H9 (cell line): ENCODE measurements at places on chromosomes 11 and 22. TPM values are rescaled to one million over a fixed set of nuclear protein-coding genes. Genes with fewer than 3 reads are reported as not detected.

The NAALAD2 gene
- total RNA-seq = 1.8 and 2.1 TPM in 2 replicates

GRCh38 chr22:27019827-27020226 lies 362.4 kb downstream of the MIAT start:
- H3K4me3 ChIP-seq = no peak overlapping the region
- no peak for DNase-seq
- no peaks in the 10 kb centered on the region for H3K4me1 ChIP-seq
- no peak overlapping the region for H3K27ac ChIP-seq
- no peaks in the 10 kb centered on the region for H3K27me3 ChIP-seq
- no peaks in the 10 kb centered on the region for H3K36me3 ChIP-seq

The SERGEF gene
- total RNA-seq = 29.5 and 31.4 TPM in 2 replicates

DNA sequence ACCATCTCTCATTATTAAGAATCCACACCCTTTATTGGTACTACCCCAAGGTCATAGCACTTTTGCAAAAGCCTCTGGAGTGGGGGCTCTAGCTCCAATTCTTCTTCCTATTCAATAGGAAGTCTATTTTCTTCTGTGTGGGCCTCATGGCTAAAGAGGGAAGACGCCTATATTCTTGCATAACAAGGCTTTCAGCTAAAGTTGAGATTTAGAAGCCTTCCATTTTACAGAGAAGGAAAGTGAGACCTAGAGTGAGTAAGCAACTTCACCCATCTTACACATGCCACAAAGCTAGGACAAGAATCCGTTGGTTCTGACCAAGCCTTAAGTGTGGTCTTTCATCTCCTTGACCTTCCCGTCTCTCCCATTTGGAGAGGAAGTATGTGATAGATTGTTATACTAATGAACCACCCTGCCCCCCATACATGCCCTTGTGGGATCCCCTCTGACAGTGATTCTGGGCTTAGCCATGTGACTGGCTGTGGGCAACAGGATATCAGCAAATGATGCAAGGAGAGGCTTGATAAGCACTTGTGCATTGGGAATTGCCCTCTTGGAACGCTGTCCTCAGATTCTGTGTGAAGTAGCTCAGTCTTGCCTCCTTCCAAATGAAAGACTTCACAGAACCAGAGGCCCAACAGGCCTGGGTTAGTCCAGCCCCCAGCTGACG lies 12.3 kb downstream of the BACE1 start:
- no peaks in the 10 kb centered on the region for H3K36me3 ChIP-seq
- peaks cover 7% of the 10 kb centered on the region; the same call in 1 of the 2 replicates for H3K4me1 ChIP-seq
- H3K27me3 ChIP-seq = no peaks in the 10 kb centered on the region
- no peak for DNase-seq

GRCh38 chr11:2256951-2257700 lies 13.3 kb downstream of the ASCL2 start:
- H3K27me3 ChIP-seq = no peaks in the 10 kb centered on the region
- H3K36me3 ChIP-seq = no peaks in the 10 kb centered on the region

GRCh38 chr11:47248304-47248663 lies 330 bp downstream of the ACP2 start:
- peak overlapping the region; percentile 99 for H3K4me3 ChIP-seq
- no peak for DNase-seq
- H3K27me3 ChIP-seq = no peaks in the 10 kb centered on the region

DNA sequence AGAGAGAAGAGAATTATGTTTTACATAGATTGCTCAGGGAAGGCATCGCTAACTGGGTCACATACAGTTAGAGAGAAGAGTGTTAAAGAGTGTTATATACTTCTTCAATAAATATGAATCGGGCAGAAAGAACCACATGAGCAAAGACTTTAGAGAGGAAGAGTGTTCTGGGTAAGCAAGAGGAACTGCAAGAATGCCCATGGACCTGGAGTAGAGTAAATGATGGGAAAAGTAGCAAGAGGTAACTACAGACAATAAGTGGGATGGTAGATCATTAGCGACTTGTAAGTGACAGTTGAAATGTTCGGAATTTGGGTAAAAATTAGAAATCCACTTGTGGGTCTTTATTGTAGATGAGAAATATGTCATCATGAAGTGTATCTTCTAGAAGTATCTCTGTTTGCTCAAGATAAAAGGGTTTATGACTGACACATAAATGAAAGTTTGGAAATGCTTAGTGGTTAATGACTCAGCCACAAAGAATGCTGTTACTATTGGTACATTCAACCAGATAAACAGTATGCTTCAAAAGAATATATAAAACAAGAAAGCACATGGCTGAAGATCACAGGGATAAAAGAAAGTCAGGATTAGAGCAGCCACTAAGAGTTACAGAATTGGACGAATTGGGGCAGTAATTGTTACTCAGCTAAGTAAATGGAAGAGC lies 229.3 kb downstream of the CASP12 start:
- H3K27me3 ChIP-seq = no peaks in the 10 kb centered on the region
- no peak overlapping the region for H3K4me3 ChIP-seq
- peaks cover 10% of the 10 kb centered on the region for H3K36me3 ChIP-seq
- H3K27ac ChIP-seq = no peak overlapping the region
- H3K4me1 ChIP-seq = no peaks in the 10 kb centered on the region
- DNase-seq = no peak

DNA sequence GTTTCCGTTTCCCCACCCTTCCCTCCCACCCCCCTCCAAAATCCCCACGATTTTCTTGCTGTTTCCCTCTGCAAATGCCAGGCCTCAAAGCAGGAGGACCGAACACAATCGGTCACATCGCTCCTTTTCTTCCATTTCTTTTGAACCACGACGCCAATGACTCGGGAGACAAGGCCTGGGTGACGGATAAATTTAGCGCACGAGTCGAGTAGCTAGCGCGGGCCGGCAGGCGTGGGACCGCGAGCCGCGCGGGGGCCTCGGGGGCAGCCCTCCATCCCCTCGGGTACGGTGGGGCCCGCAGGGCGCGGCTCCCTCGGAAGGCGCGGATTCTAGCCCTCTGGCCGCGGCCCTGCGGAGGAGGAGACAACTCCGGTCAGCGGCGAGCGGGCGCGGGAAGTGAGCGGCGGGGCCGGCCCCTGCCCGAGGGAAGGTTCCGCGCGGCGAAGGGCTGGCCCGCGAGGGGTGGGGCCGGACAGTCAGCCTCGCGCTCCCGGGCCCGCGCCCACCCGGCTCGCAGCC lies 414 bp downstream of the JOSD1 start:
- H3K27me3 ChIP-seq = no peaks in the 10 kb centered on the region
- DNase-seq = no peak
- peak overlapping the region; percentile 99 for H3K4me3 ChIP-seq

DNA sequence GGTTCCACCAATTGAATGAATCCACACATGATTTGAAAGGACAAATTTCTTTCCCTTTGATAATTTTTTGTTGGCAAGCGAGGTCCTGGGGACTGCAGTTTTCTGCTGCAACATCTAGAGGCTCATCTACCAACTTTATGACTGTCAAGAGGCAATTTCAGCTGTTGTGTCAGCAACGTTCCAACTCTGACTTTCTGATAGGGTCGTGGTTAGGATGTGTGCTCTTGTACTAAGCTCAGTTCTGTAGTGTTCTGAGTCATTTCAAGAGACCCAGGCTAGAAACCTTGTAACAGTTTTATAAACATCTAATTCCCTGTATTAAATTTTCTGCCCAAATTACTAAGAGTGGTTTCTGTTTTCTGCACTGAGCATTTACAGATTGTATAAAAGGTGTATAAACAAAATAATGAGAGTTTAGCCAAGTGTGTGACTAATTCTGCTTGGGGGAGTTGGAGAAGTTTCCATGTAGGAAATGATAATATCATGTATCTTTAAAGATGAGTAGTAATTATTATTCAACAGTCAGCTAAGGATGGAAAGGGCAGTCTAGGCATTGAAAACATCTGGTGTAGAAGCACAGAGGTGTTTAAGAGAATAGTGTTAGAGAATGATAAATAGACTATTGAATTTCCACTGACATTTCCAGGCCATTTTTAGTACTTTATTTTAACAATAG lies 72.2 kb downstream of the RBMXL2 start:
- no peaks in the 10 kb centered on the region for H3K36me3 ChIP-seq
- no peaks in the 10 kb centered on the region for H3K4me1 ChIP-seq
- H3K27ac ChIP-seq = no peak overlapping the region
- no peak overlapping the region for H3K4me3 ChIP-seq

- no peak for DNase-seq
- H3K36me3 ChIP-seq = peaks cover 19% of the 10 kb centered on the region
- no peaks in the 10 kb centered on the region for H3K27me3 ChIP-seq
- no peak overlapping the region for H3K27ac ChIP-seq
Observed at GRCh38 chr11:73506038-73506437, 91.9 kb downstream of the FAM168A start.

- H3K36me3 ChIP-seq = peaks cover 1% of the 10 kb centered on the region; the same call in 1 of the 3 replicates
- H3K27me3 ChIP-seq = no peaks in the 10 kb centered on the region
- DNase-seq = no peak
- H3K27ac ChIP-seq = no peak overlapping the region
Observed at GRCh38 chr11:66218036-66218435, 50.4 kb upstream of the RAB1B start.

The RIBC2 gene
- 3.3 and 4.1 TPM in 2 replicates for total RNA-seq

DNA sequence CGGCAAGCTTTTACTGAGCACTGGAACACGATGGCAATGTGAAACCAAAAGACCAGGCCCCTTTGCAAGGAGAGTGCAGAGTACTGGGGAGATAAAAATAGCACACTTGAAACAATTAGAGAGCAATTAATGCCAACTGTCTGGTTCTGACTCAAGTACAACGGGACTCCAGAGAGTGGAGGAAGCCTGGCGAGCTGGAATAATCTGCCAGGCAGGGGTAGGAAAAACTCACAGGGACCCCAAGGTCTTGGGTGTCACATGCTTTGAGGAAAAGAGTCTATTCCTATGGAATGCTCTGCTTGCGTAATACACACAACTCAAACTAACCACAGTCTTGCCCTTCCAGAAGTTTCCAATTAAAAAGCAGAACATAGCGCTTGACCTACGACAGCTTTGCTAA lies 113.0 kb upstream of the CLMP start:
- H3K4me1 ChIP-seq = peaks cover 7% of the 10 kb centered on the region; the same call in 1 of the 2 replicates
- H3K27ac ChIP-seq = no peak overlapping the region
- no peaks in the 10 kb centered on the region for H3K36me3 ChIP-seq
- no peaks in the 10 kb centered on the region; the same call in 1 of the 2 replicates for H3K27me3 ChIP-seq
- H3K4me3 ChIP-seq = no peak overlapping the region; the same call in 2 of the 3 replicates
- no peak for DNase-seq

- H3K27me3 ChIP-seq = no peaks in the 10 kb centered on the region
- DNase-seq = no peak
- H3K27ac ChIP-seq = no peak overlapping the region
- H3K4me3 ChIP-seq = no peak overlapping the region
Observed at GRCh38 chr11:64870893-64871466, 7.4 kb downstream of the EHD1 start.

GRCh38 chr11:41237382-41237781 lies 222.1 kb downstream of the LRRC4C start:
- H3K27ac ChIP-seq = no peak overlapping the region
- H3K27me3 ChIP-seq = no peaks in the 10 kb centered on the region
- H3K4me3 ChIP-seq = no peak overlapping the region

The SIK3 gene
- total RNA-seq = 31.4 and 35.5 TPM in 2 replicates

DNA sequence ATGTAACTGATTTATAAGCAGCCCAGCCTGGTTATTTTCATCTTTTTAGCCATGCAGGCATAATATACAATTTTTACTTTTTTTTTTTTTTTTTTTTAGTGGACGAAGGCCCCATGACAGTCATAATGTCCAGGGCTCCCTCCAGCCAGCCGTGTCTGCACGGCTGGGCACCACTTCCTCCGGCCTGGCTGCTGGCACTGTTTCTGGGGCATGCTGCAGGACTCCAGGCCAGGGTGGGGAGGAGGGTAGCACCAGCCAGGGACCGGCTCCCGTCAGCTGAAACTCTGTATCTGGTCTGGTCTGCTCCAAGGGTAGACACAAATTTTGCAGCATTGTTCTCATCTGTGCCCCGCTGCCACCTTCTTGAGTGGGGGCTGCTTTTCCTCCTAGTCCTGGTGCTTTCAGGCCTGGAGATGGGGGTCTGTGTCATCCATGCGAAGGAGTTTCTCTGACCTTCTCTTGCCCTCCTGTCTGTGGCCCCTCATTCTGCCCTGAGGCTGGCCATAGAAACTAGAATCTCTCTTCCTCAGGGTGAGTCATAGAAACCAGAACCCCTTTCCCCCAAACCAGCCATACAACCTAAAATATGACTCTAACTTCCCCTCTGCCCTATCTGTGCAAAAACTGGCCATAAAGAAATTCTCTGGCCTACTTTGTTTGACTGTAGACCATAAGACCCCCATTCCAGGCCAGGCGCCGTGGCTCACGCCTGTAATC lies 9.2 kb upstream of the RRP7A start:
- H3K27ac ChIP-seq = no peak overlapping the region
- H3K27me3 ChIP-seq = peaks cover 2% of the 10 kb centered on the region; the same call in 1 of the 2 replicates
- H3K4me3 ChIP-seq = no peak overlapping the region
- H3K36me3 ChIP-seq = no peaks in the 10 kb centered on the region
- no peak for DNase-seq

DNA sequence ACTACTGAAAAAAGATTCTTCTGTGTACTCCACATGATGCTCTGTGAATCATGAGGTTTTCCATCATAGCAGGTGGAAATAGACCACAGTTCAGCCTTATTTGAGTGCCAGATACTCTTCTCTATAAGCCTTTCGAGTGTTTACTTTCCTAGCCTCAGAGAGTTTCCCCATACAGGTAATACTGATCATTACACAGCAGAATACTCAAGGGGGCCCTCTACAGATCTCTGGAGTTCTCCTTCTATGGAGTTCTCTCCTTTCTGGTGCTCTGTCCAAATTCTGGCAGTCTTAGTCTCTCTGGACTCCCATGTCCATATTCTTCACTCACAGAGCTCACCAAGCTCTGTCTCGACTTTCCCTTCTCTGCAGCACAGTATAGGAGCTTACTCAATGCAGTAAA lies 175.7 kb upstream of the CARD18 start:
- no peaks in the 10 kb centered on the region for H3K36me3 ChIP-seq
- H3K27ac ChIP-seq = no peak overlapping the region
- no peaks in the 10 kb centered on the region for H3K4me1 ChIP-seq
- no peak overlapping the region for H3K4me3 ChIP-seq

The BLID gene
- total RNA-seq = not detected in 2 replicates

The MS4A3 gene
- not detected in 2 replicates for total RNA-seq

DNA sequence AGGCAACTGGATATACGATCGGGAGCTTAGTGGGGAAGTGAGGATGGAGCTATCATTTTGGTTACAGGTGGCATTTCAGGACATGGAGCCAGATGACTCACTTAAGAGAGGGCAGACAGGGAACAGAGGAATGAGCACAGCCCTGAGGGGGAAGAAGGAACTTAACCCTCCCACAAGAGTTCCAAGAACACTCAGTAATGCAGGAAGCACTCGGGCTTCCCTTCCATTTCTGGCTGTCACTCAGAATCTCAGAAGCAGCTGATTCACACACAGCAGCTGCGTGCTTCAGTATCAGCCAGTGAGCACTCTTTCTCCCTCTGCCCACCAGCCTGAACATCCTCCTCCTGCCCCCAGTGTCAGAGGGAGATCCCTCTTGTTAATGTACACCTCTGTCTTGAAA lies 34.8 kb downstream of the EFCAB6 start:
- H3K4me3 ChIP-seq = no peak overlapping the region
- H3K36me3 ChIP-seq = no peaks in the 10 kb centered on the region
- H3K27ac ChIP-seq = no peak overlapping the region

DNA sequence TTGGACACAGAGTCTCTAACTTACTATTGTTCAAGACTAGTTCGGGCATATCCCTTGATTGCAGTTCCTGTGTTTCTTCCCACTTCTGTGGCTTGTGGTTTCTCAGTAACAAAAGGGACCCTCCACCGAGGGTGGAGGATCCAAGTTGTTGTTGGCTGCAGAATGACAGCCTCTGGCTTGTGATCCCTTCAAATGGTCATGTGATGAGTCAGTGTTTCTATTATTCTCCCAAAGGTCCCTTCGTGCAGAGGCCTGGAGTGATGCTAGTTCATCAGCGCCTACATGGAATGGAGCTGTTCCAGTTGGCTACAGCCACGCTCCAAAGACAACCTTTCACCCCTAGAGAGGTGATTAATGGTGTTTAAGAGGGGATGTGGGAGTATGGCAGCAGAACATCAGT lies 2.6 kb upstream of the VWCE start:
- no peak overlapping the region for H3K4me3 ChIP-seq
- H3K36me3 ChIP-seq = peaks cover 21% of the 10 kb centered on the region; the same call in 2 of the 3 replicates
- H3K27ac ChIP-seq = no peak overlapping the region
- no peaks in the 10 kb centered on the region for H3K4me1 ChIP-seq
- no peak for DNase-seq
- H3K27me3 ChIP-seq = peaks cover 3% of the 10 kb centered on the region; the same call in 1 of the 2 replicates

The CADM1 gene
- total RNA-seq = 11.9 and 12.5 TPM in 2 replicates
